ENCODE measurements at places on chromosomes 2 and 18.

DNA sequence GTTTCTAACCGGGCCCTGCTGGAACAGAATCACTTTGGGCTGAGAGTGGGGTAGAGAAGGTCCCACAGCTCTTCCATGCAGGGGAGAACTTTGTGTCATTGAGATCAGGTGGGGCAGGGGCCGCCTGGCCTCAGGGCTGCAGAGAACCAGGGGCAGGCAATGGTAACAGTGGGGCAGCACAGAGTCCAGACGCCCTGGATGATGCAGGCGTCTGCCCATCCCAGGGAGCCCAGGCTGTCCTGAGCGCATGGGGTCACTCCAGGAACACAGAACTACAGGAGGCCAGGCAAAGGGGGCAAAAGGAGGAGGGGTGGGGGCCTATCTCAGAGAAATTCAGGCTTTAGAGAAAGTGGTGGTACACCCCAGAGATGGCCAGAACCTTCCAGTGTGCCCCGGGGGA, 121.3 kb downstream of the NDUFA10 start:
- peak; percentile 70 for DNase-seq

DNA sequence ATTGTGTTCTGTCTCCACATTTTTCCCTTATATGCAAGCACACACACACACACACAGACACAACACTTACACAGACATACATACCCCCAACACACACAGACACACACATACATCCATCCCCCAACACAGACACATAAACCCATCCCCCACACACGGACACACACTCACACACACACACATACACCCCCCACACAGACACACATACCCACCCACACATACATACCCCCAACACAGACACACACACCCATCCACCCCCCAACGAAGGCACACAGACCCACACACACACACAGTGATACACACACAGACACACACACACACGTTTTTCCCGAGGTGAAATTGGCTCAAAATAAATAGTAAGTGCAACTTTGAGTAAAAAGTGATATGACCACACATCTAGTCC, 41.6 kb upstream of the CUL3 start:
- DNase-seq, result no peak

GRCh38 chr2:68837164-68837860, 33.9 kb downstream of the BMP10 start:
- DNase-seq, result no peak

GRCh38 chr2:181742922-181743722, 62.8 kb upstream of the NEUROD1 start:
- DNase-seq, result no peak

- no peak for DNase-seq
Measured at GRCh38 chr2:23620841-23621341, 235.9 kb downstream of the KLHL29 start.

DNA sequence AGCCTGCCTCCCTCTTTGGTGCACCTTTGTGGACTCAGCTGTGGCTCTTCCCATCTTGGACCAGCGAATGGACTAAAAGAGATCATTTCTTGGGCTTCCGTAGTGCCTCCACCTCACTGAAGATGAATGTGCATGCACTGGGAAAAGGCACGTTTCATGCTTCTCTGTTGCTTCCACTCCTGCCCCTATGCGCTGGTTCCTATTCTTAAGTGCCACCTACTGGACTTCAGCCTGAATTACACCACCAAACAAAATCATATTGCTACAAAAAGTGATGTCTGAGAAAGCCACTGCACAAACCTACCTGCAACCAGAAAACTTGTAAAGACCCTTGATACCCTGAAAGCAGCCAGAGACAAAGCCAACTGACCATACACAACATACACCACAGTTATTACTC, 695.6 kb downstream of the TSN start:
- DNase-seq, result no peak

GRCh38 chr2:64062840-64063239, 43.6 kb upstream of the VPS54 start:
- DNase-seq, result no peak

Data from esophagus muscularis mucosa (tissue), 4 donors.